LHCN-M2 (cell line): ENCODE measurements at places on chromosomes 4 and X. TPM values are rescaled to one million over a fixed set of nuclear protein-coding genes. Genes with fewer than 3 reads are reported as not detected.

Gene PRIMPOL
- 20.6 and 29.0 TPM in 2 replicates for total RNA-seq

Gene VCX2
- total RNA-seq: not detected in 2 replicates

Gene MAGED4
- 12.6 and 52.8 TPM in 2 replicates for total RNA-seq

Gene ARHGEF9
- total RNA-seq: 12.3 and 17.6 TPM in 2 replicates

Gene MAGED4B
- total RNA-seq: 40.8 and 88.4 TPM in 2 replicates
